ENCODE measurements at places on chromosomes 5 and 9.
A peak's percentile ranks its signal among the peaks of the same experiment; 100 is the strongest.

DNA sequence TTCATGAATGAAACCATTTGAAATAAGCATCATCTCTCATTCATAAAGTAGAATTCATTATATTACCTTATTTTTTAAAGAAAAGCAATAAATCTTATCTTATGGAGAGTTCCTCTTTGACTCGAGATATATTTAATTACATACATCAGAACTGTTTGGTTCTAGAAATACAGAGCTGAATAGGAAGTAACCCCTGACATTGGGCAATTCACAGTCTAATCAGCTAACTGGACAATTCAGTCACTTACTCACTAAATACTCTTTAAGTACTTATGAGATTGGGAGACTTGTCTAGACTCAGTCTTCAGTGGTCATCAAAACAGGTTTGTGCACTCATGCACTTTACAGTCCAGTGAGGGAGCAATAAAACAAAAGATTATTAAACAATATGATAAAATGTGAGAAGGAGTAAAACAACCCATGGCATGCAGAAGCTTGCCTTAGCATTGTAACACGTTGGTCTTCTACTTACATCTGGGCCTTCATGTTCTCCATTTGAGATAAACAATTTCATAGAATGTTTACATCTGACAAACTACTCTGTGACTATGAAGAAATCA lies 11.5 kb upstream of the FBXO38 start:
- no peak for DNase-seq

- no peak for DNase-seq
These were observed 60.2 kb upstream of the DMAC1 start for GRCh38 chr9:7859701-7860334.

- DNase-seq = no peak
These were observed 51.7 kb upstream of the RIC1 start for GRCh38 chr9:5577225-5577624.

DNA sequence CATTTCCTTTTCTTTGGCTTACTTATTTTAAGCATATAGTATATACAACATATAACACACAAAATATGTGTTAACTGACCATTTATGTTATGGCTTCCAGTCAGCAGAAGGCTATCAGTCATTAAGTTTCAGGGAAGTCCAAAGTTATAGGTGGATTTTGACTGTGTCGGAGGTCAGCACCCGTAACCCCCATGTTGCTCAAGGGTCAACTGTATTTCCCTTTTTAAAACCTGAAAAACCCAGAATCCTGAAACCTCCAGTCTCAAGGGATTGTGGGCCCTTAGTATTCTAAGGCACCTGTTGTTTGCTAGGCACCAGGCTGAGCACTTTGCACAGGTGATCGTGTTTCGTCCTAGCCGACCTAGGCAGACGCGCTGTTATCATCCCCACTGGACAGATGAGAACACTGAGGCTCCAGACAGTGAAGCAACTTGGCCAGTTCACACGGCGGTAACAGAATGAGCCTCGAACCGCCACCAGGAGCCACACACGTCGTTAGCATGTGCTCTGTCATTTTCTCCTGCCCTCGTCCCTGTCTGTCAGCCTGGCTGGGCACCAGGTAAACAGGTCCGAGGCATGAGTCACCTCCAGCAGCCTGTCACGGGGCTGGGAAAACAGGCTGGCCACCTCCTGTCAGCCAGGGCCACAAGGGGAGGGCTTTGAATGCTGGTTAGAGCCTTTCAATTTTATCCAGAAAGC lies 39.9 kb downstream of the DUSP1 start:
- DNase-seq = no peak

DNA sequence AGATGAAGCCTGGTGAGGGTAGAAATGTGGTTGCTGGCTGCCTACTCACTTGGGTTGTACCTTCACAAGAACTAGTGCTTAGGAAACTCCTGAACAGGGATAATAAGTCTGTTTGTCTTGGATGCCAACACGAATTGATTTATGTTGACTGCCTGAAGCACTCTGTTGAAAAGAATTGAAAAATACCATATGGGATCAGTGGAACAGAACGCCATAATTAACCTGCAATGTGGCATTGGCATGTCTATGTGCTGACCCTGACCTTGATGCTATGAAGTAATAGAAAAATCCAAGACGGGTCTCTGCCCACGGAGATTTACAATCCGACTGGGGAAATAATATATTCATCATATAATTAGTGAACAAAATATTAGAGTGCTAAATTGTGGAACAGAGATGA lies 10.5 kb downstream of the LIX1 start:
- DNase-seq = no peak

DNA sequence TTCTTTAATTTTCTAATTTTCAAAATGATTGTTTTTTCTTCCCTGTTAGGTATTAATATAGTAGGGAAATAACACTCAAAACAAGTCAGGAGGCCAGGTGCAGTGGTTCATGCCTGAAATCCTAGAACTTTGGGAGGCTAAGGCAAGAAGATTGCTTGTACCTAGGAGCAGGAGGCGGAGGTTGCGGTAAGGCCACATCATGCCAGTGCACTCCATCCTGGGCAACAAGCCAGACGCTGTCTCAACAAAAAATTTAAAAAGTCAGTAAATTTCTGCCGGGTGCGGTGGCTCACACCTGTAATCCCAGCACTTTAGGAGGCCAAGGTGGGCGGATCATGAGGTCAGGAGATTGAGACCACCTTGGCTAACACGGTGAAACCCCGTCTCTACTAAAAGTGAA lies 10.2 kb upstream of the CDK7 start:
- DNase-seq = no peak

GRCh38 chr5:115309751-115310370 lies 13.4 kb upstream of the CCDC112 start:
- DNase-seq = no peak

DNA sequence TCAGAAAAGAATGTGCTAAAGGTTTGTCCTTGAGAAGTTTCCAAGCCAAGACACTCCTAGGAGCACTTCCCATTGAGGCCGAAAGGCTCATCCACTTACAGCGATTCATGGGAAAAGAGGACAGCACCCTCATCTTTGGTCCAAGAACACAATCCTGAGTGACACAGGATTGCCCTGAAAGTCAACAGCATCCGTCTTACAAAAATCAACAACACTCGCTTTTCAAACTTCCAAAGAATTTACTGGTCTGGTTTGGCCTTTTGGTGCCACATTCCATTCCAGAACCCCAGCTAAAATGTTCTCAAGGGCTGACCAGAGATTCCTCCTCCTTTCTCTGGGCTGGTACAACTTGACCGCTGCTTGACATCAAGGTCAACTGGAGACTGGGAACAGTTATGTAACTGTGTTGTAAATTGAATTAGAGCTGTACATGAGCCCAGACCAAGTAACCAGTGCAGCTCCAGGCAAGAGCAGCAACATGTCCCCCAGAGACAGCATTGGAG lies 415.8 kb upstream of the PIK3R1 start:
- no peak for DNase-seq

DNA sequence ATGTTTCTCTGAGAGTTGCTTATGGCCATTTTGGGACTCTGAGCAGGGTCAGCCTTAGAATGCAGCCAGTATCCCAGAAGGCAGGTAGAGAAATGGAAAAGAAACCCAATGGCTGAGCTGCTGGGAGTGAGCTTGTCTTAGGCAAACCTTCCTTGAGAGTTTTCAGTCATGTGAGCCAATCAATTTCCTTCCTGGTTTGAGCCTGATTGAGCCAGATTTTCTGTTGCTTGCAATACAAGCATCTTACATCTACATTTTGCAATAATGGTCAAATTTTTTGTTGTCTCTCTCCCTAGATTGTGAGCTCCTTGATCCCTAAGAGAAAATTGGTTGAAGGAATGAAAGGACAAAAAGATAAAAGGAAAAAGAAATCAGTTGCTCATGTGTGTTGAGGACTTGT lies 155.3 kb downstream of the SNX18 start:
- DNase-seq = no peak

DNA sequence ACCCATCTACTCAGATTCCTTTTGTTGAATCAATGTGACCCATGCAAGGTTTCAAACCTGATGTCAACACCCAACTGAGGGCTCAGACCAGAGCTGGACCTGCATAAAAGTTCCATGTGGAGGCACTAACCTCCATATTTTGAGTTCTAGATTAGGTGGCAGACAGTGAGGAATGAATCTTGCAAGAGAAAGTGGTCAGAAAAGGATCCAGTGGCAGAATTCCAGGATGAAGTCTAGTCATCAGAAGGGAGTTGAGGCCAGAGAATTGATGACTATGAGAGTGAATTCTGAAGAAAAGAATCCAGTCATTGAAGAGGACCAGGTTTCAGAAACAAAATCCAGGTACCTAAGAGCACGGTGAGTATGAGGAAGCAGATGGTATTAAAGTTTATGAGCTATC lies 205.1 kb upstream of the RGMB start:
- no peak for DNase-seq

- DNase-seq = no peak
These were observed 565.7 kb upstream of the WWC1 start for GRCh38 chr5:167725741-167726140.

DNA sequence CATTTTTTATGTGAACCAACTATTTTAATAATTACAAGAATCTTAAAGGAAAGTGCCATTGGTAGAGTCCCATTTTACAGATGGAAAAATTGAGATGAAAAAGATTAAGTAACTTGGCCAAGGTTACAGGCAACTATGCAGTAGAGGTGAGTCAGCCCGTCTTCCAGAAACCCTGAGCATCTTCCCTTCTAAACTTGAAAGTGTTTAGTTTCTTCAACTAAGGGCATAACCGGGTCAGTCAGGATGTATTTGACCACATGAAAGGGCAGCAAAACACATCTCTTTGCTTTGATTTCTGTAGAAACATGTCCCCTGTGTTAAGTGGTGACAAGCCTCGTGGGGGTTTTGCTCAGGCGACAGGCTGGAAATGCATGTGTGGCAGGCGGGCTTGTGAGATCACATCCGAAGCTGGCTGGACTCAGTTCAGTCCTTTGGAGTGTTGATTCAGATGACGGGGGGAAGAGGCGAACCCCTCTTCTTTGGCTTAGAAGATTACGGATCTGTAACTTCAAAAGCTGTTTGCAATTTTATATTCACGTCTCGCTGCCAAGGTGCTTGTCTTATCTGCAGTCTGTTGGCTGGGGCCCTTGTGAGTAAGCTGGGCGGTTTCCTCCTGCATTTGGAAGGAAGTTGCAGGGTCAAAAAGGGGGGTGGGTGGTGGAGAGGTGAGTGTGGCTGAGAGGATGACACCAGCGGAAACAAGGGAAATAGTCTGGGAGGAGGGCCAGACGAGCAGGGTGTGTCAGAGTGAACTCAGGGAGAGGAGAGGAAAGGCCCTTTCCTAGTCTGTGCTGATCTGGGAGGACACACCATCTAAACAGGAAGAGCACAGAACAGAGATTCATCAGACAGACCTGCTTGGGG lies 78.9 kb upstream of the RPS23 start:
- DNase-seq = peak; percentile 88

DNA sequence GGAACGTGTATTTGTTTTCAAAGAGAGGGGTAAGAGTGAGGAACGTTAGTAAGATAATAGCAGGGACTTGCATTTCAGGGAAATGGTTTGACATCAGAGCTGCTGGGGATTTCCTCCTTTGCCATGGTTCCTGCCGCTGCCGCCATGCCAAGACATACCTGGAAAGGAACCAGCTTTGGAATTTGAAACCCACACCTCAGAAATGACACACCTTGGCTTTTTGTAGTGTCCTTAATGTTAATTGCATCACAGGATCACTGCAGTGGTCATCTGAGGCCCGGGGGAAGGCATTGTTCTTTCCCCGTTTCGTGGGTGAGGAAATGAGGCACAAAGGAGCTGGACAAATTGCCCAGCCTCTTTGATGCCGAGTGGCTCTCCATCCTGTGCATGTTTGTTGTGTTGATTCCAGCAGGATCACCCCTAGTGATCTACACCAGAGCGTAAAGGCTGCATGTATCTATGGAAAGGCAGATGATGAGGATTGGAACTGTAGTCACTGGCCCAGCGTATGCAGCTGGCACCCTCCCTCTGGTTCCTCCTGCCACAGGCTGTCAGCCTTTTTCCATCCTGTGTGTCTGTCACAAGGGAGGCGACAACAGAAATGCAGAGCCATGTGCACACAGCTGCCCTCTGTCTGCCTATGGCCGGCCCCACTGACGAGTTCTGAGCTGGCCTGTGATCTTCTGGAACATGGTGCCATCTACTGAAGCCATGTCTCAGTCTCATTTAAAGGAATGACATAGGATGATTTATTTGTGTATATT lies 37.8 kb downstream of the SLC46A2 start:
- peak; percentile 53 for DNase-seq

DNA sequence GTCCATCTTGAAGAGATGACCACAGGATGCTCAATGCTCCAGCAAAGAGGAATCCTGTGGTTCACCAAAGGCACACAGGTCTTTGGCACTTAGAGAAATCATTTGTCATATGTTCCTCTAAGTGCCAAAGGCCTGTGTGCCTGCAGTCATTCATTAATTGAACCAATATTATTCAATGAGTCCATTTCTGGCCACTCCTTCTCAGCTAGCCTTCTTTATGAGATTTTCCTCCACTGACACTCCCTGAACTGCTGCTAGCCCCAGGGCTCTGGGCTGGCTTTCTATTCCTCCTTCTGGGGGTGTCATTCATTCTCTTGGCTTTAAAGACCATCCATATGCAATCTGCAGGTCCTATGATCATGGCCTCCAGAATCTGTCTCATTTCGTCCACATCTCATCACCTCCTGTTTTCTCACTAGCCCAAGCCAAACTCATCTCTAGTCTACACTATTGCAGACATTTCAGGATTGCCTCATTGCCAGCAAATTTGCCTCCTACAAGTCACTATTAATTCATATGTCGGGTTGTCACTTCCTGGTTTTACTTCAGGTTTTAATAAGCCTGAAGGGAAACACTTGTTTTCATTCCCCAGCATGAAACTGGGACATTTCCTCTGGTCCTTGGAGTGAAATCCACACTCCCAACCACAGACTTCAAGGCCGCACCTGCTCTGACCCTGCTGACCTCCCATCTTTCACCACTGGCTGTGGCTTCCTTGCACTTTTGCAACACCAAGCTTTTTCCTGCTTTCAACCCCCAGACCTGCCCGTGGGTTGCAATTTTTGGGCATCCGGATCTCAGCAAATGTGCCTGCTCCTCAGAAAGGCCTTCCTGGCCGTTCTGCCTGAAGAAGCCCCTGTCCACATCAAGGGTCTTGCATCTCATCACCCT lies 35.1 kb downstream of the KCNIP1 start:
- DNase-seq = no peak
